Astrocyte of the hippocampus (primary cell): ENCODE measurements at places on chromosomes 16 and 17.

DNA sequence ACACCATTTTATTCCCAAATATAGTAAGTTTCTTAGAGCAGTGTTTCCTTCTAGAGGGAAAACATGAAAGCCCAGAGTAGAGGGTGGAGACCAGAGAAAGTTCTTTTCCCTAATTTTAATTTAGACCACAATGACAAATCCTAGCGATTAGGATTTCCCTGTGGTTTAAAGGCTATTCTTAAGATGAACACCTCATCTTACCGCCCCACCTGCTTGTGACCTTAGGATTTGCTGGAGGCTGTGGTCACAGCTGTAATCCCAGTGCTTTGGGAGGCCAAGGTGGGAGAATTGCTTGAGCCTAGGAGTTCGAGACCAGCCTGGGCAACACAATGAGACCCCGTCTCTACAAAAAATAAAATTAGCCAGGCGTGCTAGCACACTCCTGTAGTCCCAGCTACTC, 51.1 kb downstream of the GPRC5B start:
- no peak for DNase-seq

- DNase-seq, result no peak
These were observed 26.2 kb downstream of the POLR3E start for GRCh38 chr16:22323173-22323958.

DNA sequence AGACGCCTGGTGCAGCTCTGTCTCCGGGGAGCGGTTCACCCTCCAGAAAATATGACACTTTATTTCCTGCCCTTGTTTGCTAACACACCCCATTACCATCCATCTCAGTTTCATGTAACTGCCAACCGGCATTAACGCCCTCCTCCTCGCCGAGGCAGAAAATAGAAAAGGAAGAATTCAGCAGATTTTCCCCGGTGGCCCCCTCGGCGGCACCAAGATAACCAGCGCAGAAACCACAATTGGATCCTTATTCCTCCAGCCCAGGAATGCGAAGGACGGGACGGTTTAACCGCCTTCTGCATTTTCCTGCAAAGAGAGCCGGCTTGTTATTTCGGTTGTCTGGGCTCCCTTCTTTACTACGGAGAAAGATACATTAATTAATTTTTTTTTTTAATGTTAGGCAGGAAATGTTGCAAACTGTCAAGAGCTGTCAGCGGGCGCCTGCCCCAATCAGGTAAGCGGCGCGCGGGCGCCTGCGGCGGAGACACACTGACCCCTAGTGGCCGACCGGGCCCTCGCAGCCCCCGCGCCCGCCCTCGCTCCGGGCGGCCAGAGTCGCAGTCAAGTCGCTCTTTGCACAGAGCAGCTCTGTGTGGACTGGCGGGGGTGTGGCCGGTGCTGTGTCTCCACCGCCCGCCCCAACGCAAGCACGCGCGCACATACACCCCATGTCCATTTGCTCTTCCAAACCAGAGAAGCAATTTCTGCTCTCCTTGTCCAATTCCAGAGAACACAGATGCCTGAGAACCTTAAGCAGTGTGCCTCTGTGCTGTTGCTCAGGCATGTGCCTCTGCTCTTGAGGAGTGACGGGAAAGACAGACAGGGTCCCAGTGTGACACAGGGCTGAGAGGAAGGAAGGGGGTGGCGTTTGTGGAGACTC, 53.6 kb downstream of the C17orf67 start:
- DNase-seq, result peak; percentile 88

- DNase-seq, result peak; percentile 55
These were observed 10.6 kb downstream of the FBXO39 start for GRCh38 chr17:6786618-6787017.

DNA sequence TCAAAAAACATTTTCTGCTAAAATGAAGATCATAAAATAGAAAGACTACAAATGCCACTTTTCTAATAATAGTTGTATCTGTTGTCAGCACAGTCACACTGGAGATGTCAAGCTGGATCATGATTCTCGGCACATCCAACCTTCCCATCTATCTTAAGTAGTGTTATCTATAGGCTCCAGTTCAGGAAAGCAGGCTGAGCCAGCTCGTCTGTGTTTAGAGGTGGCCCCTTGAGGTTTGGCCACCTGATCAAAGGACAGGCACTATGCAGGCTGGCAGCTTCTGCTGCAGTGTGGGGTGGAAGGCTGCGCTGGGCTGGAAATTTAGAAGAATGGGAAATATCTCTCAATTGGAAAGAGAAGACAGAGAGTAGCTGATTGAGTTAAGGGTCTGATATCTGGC, 32.4 kb downstream of the SMYD4 start:
- no peak for DNase-seq

- DNase-seq, result no peak
These were observed 89.4 kb downstream of the C16orf78 start for GRCh38 chr16:49462989-49463371.

GRCh38 chr16:3498988-3499387, 1.8 kb upstream of the CLUAP1 start:
- no peak for DNase-seq

GRCh38 chr17:83152745-83153611, 73.6 kb downstream of the METRNL start:
- DNase-seq, result no peak

DNA sequence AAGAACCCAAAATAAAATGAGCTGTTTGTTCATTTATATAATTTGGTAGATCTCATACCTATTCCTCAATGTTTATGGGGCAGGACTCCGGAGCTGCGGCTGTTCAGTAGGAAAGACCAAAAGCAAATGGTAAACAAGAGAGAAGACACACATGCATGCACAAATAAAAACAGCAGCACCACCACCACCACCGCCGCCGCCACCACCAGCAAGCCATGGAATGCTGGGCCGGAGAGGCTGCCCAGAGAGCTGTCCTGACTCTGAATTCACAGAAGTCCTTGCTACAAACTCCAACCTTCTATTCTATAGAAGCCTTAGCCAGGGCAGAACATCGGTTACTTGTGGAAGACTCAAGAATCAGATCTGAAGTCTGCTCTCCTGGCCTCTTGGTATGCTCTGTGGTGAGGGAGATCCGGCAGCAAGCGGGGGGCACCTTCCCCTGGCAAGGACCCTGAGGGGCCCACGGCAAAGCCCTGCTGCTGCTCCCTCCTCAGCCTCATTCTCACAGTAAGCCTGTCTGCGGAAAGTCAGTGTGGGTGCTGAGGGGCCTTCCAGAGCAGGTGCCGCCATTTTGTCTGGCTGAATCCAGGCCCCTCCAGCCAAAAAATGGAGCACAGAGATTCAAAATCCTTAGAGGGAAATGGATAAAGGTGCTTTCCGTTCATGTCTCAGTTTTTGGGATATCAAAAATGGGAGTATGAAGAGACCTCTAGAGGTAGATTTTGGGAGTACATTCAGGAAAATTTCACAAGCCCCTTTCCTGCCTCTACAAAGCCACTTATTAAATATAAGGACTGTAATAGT, 6.4 kb upstream of the FOXJ1 start:
- DNase-seq, result peak; percentile 39

- DNase-seq, result peak; percentile 45
These were observed 55.9 kb downstream of the KCNJ2 start for GRCh38 chr17:70225276-70225675.

GRCh38 chr16:54174201-54174600, 112.4 kb downstream of the IRX3 start:
- DNase-seq, result no peak

GRCh38 chr17:40555296-40556190, 9.7 kb downstream of the CCR7 start:
- no peak for DNase-seq

DNA sequence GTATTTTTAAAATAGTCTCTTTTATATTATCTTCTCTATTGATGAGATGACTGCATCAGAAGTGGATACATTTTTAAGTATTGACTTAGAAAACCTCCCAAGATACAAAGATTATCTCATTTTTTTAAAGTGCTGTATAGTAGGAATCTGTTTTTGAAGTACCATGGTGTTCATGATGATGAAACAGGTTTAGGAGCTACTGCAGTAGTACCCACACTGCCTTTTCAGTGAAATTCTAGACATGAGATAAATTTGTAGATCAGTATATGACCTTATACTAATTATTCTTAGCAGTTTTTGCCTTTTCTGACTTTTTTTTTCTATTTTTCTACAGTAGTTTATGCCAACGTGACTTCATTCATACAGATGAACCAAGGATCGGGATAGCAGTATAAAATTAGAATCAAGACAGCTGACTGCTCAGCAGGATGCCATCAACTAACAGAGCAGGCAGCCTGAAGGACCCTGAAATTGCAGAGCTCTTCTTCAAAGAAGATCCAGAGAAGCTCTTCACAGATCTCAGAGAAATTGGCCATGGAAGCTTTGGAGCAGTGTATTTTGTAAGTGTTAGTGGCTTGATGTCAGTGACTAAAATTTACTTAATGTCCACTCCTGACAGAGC, 61.1 kb downstream of the TAOK1 start:
- DNase-seq, result no peak

DNA sequence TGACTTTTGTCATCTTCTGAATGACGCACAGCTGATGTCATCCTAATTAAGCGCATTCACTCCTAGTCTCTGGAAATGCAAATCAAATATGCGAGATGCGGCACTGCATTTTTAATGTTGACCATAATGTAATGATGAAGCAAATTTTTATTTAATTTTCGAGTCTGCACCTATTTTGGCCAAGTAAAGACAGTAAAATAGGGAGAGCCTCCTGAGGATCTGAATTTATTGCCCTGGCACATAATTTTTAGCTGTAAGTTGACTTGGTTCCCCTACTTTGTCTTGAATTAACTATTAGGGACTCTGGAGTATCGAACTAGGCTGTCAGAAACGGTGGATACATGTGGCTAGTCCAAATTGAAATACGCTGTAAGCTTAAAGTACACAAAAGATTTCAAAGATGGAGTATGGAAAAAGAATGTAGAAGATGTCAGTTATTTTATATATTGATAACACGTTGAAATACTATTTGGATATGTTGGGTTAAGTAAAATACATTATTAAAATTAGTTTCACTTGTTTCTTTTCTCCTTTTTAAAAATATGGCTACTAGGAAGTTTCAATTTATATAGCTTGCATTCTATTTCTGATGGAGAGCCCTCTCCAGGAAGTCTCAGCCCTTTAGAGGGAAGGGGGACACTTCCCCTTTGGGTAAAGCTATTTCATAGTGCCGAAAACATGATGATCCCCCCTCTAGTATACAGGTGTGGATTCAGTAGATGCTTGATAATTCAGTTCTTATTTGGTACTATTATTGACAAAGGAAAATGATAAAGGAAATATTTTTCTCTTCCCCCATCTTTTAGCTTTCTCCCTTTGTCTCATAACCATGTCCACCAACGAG, 991 bp downstream of the KPNA2 start:
- peak; percentile 10 for DNase-seq
